D721Med (cell line): ENCODE measurements at places on chromosomes 12 and 14.

- DNase-seq = no peak
These were observed 198.9 kb downstream of the ADGRD1 start for GRCh38 chr12:131152587-131152986.

DNA sequence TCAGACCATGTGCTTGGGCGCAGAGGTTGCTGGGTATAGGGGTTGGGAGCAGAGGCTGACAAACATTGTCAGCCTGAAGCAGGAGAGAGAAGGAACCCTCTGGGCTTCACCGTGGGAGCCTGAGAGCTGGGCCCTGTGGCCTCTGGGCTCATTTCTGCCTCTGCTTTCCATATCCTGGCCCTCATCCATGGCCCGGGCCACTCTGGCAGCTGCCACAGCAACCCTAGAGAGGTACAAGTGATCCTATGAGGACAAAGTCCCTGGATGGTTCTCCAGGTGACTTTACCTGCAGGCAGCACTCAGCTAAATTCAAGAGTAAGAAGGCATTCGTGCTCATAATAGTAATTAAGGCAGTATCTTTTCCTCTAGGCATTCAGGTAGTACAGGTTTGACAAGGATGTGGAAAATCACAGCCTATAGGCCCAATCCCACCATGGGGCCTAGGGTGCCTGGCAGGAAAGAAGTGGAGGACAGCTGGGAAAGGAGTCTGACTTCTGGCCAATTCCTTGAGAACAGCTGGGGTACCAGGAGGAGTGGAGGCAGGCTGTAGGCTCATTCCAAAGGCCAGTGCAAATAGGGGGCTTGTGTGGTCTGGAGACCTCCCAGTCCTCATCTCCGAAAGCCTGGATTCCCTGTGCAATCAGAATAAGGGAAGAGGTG, 3.6 kb upstream of the TTC7B start:
- DNase-seq = no peak

GRCh38 chr14:75519826-75520728, 2.2 kb upstream of the BATF start:
- no peak for DNase-seq

DNA sequence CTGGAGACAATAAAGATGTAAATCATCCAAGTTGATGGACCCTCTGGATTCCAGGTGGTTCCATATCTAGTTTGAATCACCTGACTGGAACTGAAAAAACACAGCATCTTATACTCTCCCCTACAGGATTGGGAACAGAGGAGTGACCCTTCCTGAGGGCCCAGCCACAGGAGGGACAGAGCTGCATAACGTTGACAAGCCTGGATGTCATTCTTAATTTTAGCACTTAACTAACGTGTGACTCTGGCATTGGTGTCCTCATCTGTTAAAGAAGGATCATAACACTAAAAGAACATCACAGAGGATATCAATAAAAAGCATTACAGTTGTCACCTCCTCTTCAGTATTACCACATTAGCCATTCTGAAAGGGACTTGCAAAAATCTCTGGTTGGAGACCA, 47.7 kb downstream of the STON2 start:
- no peak for DNase-seq

- no peak for DNase-seq
These were observed 12.5 kb downstream of the STYK1 start for GRCh38 chr12:10661338-10661737.

DNA sequence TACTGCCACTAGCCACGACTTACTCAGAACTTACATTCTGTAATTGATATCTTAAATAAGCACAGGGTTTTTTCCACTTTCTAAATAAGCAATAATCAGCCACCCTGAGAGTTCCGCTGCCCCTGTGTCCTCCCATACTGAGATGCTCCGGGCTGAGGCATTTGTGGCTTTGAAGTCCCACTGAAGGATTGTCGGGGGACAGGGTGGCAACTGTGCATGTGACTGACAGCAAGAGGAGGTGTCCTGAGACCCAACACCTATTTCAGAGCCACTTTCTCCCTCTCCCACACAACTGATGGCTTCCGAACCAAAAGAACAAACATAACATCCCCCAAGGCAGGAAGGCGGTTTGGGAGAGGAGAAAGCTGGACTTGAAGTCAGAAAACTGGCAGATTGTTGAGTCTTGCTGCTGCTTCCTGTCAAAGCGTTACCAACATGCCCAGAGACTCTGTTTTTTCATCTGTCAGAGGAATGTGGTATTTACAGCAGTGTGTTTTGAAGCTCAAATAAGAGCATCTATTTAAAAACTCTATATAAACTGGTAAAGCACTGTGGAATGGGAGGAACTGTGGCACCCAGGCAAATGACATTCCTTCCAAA, 157.9 kb upstream of the FKBP4 start:
- no peak for DNase-seq

DNA sequence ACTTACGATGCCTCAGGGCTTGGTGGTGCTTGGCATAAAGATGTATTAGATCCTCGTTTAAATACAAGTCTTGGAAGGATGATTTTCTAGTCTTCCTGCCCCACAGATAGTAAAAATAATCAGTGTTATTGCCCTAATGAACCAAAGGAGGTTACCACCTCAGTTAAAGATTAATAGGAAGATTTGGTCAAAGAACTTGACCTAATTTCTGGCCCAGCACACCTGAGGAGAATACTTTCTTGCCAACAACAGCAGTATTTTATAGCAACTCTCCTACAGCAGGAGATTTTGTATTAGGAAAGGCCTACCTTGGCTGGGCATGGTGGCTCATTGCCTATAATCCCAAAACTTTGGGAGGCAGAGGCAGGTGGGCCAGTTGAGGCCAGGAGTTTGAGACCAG, 31.6 kb downstream of the CSRP2 start:
- no peak for DNase-seq

DNA sequence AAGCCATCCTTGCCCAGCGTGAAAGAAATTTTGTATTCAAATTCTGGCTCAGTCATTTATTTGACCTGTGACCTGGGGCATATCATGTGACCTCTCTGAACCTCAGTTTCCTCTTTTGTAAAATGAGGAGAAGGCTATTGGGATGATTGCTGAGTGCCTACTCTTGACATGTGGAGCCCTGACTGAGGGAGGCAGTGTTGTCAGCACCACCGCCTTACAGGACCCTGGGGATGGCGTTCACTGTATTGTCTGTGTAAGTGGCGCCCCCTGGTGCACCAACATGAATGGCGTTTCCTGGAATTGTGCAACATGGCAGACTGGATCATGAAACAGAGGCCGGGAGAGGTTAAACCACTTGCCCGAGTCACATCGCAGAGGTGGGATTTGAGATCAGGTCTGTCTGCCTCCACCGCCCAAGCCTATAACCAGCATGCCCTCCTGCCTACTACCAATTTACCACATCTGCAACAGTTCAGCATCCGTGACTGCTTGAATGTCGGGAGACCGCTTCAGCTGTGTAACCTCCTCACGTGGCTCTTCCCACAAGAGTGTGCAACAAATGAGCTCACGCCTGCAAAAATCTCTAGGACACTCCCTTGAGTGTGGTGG, 20.1 kb upstream of the CCDC63 start:
- DNase-seq = peak; percentile 37

- no peak for DNase-seq
These were observed 98.0 kb downstream of the BBS10 start for GRCh38 chr12:76250256-76250655.

DNA sequence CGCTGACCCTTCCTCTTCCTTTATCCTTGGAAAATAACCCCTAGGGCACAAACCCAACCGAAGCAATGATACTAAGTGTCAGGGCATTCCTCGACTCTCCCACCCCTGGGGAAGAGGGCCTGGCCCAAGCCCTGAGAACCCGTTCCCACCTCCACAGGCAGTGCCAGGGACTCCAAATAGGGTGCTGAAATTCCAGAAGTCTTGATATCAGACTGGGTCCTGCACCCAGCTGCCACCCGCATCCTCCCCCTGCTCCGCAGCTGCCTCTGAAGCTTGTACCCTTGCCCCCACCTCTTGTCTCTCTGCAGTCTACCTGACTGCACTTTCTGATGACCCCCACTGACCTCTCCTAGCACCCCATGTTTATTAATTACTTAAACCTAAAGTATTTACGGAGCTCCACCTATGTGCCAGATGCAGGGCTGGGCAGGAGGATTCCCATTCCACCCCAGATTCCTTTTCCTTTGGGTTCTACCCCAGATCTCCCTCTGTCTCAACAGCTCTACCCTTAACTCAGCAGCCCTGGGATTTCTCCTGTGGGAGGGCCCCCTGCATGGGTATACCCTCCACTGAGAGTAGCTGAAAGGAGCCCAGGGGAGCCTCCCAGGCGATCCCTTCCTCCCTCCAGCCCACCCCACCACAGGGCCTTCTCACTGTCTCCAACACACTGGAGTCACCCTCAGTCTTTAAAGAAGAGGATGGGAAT, 4.1 kb upstream of the KRT18 start:
- no peak for DNase-seq

- no peak for DNase-seq
These were observed 193.9 kb upstream of the OR4E1 start for GRCh38 chr14:21867541-21867940.

GRCh38 chr12:66482351-66483203, 180.3 kb downstream of the HELB start:
- no peak for DNase-seq

- DNase-seq = no peak
These were observed 63.5 kb downstream of the LLPH start for GRCh38 chr12:66066929-66067523.

- DNase-seq = no peak
These were observed 145.8 kb upstream of the DCN start for GRCh38 chr12:91328451-91328850.

- no peak for DNase-seq
These were observed 48.0 kb downstream of the USP15 start for GRCh38 chr12:62308201-62308600.
